Activated CD4-positive, alpha-beta T cell treated with anti-CD3 and anti-CD28 coated beads for 24 hours (primary cell): ENCODE measurements at places on chromosomes 2 and 18.

- DNase-seq, result no peak
These were observed 2.6 kb downstream of the STK25 start for GRCh38 chr2:241505781-241506201.

DNA sequence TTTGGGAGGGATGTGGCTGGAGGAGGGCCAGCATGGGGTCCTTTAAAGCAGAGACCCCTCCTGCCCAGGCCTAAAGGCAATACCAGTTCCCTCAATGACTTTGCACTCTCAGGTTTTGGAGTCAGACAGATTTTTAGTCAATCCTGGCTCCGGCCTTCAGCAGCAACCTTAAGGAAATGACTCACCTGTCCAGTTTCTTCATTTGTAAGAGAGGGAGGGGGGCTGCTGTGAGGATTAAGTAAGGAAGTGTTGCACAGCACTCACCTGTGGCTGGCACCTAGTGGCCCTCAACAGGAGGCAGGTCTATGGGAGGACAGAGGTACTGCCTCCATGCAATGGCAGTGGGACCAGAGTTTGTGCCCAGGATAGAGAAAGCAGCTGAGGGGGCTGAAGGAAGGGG is 13.7 kb downstream of the CNGA3 start:
- no peak for DNase-seq

DNA sequence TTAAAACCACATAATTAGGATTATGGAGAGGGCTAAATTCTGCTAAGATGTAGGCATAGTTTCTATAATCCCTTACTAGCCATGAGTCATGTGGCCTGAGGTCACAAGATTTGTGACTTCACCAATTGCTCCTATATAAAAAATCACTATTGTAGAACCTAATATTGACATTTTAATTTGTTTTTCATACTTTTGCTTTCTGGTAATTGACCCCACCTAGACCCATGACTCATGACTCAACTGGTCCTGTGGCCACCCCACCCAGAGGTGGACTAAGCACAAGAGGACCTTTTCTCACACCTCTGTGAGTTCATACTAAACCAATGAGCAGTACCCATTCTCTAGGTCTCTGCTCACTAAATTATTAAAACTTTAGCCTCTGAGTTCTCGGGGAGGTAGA is 1567.5 kb upstream of the LRRTM1 start:
- DNase-seq, result no peak

GRCh38 chr2:9703701-9704221 is 73.0 kb upstream of the YWHAQ start:
- DNase-seq, result no peak

DNA sequence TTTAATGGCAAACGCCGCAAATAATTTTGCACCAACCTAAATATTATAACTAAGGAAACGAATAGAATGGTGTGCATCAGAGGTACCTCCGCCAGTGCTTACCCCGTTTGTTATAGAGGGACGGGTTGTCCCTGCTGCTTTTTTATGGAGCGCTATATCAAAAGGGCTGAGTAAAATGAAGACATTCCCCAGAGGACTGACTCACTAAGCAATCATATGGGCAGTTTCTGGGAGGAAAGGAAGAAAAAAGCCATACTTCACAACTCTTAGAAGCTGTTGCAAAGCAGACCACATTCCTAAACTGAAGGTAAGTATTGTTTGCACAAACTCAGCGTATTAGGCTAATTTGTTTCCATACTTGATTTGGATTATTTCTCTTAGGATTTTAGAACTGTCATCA is 12.9 kb downstream of the ID2 start:
- DNase-seq, result no peak

DNA sequence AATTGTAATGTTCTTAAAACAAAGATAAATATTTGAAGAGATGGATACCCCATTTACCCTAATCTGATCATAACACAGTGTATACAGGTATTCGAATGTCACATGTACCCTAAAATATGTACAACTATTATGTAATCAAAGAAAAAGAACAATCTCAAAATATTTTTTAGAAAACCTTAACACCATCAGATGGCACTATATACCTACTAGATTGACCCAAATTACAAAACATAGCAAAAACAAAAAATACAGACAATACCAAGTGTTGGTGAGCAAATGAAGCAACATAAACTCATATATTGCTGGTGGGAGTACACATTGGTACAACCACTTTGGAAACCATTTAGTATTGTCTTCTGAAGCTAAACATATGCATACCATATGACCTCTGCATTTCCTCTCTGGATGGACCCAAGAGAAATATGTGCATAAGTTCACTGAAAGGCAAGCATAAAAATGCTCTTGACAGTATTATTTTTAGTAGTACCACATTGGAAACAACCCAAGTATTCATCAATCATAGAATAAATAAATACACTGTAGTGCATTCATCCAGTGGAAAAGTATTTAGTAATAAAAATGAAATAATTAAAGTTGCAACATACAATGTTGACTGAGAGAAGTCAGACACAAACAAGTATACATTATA is 55.8 kb downstream of the GDF7 start:
- DNase-seq, result no peak

DNA sequence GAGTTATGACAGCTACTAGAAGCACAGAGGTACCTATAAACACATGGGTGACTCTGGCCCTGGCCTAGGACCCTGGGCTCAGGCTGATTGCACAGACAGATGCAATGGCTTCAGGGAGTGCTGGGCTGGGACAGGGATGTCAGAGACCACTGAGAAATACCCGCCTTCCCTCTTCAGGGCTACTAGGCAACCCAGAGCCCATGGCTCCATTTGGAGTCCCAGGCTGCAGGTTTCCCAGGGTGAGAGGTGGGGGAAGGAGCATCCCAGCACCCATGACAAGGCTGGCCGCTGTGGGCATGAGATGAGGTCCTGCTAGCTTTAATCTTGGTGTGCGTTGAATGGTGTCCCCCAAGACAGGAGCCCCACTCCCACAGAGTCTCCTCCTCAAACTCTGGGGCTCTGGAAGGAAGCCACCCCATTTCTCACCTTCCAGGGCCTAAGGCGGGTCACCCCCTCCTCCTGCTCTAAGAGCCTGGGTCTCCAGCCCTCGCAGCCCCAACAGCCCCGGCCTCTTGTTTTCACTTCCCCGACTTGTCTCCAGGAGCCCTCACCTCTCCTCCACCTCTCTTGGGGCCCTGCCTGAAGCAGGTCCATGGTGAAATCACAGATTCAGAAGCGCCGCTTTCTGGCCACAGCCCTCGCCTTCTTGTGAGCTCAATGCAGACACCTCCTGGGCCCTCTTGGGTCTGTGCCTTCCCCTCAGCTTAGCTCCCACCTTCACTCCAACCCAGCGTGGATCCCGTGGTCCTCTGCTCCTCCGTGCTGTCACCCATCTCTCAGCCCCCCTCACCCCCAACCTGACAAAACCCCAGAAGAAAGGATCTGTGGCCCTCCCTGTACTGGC is 41.4 kb downstream of the EMX1 start:
- DNase-seq, result no peak

DNA sequence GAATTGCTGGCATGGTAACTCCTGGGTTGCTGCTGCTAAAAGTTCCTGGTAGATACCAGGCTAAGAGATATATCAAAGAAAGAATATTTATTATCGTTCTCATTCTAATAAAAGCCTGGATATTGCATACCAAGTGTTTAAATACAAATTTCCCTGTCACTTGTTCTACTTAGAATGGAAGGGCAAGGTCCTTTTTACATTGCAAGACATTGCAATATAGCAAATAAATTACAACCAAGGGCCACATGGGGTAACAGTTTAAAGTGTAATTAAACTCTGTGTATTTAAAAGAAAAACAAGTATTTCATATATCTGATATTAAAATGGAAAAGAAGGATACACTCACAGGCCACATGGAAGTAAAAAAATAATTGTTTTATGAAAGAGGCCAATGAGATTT is 16.2 kb downstream of the PDE11A start:
- no peak for DNase-seq

- DNase-seq, result no peak
These were observed 16.0 kb downstream of the SH3BP4 start for GRCh38 chr2:234967870-234968208.

- DNase-seq, result no peak
These were observed 62.2 kb downstream of the KCNE4 start for GRCh38 chr2:223114170-223114569.

DNA sequence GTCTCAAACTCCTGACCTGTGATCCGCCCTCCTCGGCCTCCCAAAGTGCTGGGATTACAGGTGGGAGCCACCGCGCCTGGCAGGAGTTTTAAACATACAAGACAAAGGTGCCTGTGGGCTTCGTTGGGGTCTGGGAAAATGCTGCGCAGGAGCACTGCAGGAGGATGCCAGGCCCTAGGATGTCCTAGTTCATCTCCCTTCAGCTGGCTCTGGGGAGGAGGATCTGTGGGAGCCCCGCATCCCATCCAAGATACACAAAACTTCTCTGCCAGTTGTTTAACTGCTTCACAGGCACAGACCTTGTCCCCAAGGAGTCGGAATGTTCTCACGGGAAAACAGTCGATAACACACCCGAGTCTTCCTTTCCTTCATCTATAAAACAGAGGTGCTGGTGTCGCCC is 89.1 kb downstream of the POLR1A start:
- no peak for DNase-seq

GRCh38 chr2:15893689-15894480 is 46.5 kb upstream of the MYCN start:
- no peak for DNase-seq

DNA sequence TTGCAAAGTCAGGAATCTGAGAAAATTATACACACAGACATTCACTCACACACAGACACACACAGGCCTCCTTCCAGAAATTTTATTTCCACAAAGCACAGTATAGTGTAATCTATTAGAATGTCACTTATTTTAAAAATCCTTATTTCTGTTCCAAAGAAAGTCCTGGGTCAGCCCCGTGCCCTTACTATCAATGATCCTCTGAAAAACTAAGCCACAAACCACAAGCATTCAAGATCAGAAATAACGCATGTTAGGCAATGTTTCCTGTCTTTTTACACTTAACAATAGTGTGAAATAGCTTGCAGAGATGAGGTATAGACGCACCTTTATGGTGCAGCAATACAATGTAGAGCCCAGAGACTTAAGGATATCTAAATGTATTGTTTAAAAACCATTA is 25.8 kb downstream of the TBC1D8 start:
- no peak for DNase-seq

DNA sequence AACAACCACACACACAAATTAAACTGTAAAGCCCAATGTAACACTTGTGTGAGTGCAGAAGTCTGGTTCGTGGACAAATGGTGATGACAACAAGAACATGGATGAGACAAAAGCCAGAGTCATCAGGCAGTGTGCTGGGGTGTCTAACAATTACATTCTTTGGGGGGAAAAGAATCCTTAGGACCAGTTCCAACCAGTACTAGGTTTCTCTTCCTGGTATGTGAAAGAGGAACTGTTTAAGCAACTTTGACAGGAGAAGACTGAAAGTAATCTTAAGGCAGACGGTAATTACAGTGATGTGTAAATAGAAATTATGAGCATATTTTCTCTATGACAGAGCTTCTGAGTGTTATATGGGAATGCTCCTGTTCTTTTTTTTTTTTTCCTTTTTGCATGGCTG is 133.4 kb downstream of the AFF3 start:
- DNase-seq, result no peak

DNA sequence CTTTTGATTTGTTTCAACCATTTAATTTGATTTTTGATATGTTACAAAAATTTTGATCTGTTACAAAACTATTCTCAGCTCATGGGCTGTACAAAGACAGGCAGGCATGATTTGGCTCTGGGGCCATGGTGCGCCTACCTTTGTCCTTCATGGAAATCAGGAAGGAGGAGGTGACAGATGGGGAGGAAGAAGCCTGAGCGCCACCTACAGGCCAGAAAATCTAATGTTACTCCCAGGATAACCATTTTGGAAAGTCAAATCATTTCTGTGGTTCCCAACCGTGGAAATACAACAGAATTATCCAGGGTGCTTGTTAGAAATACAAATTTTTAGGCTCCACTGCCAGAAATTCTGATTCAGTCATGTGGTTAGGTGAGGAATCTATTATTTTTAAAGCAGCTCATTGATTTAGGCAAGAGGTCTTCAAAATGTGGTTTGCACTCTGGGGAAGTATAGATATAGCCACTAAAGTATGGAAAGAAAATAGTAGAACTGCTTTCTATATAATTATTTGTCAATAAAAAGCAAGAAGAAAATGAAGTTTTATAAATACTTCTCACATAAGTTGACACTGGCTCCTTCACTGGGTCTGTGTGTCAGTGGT is 93.9 kb downstream of the EVA1A start:
- DNase-seq, result no peak

GRCh38 chr2:128260239-128261138 is 58.2 kb downstream of the HS6ST1 start:
- no peak for DNase-seq

GRCh38 chr18:34938090-34938489 is 103.1 kb upstream of the MAPRE2 start:
- no peak for DNase-seq
